A673 (cell line): ENCODE measurements at places on chromosomes 2 and 18.
A peak's percentile ranks its signal among the peaks of the same experiment; 100 is the strongest.

DNA sequence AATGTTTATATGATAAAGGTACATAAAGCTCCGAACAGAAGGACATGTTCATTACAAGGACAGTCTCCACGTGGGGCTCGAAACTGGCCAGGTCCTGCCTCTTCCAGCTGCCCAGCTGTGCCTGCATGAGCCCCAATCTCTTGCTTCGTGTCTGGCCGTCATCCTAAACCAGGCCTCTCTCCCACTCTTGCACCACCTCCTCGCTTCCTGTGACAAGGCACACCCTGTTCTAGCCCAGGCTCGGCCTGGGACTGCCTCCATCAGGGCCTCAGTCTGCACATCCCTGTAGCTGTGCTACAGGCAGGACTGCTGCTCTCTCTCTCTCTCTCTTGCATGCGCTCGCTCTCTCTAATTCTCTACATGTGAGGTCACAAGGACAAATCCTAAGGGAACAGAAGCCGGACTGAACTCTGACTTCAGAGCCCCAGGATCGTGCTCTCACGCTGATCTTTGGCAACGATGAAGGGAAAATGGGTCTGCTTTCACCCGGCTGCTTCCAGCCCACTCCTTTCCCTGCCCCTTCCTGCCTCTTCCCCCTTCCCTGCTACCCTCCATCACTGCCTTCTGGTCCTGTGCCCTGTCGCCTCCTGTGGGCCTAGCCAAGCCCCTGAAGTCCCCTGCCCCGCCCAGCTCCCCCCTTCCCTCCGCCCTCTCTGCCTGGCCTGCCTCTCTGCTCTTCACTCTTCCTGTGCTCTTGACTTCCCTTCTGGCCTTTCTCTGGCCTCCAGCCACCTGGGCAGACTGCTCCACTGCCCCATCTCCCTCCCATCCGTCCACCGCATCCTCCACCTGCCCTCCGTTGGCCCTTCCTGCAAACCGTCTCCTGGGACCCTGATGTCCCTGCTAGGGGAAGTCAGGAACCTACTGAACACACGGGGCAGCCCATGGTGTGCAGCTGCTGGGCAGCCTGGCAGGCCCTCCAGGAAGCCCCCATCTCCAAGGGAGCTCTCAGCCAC is 7.8 kb upstream of the GPR55 start:
- no peaks in the 10 kb centered on the region for H3K4me1 ChIP-seq
- H3K36me3 ChIP-seq, result no peaks in the 10 kb centered on the region
- H3K27ac ChIP-seq, result no peak overlapping the region
- no peak for DNase-seq
- no peak overlapping the region for H3K4me3 ChIP-seq

- H3K4me3 ChIP-seq, result no peak overlapping the region
- no peaks in the 10 kb centered on the region for H3K36me3 ChIP-seq
- no peaks in the 10 kb centered on the region for H3K27me3 ChIP-seq
- no peak for DNase-seq
- no peaks in the 10 kb centered on the region for H3K4me1 ChIP-seq
These were observed 97.0 kb upstream of the SMAD2 start for GRCh38 chr18:48027401-48027963.

DNA sequence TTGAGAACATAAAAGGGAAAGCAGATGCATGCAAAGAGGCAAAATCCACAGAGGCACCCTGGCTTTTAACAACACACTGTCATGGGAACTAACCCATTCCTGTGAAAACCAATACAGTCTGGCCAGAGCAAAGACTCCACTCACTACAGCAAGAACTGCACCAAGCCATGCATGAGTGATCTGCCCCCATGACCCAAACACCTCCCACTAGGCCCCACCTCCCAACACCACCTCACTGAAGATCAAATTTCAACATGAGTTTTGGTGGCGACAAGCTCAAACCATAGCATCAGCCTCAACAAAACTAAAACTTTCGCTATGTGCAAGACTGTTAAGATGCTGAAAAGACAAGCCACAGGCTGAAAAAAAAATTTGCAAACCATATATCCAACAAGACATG is 162.8 kb downstream of the SMAD2 start:
- H3K27ac ChIP-seq, result no peak overlapping the region
- DNase-seq, result no peak
- H3K4me3 ChIP-seq, result no peak overlapping the region
- H3K27me3 ChIP-seq, result no peaks in the 10 kb centered on the region

GRCh38 chr2:145728511-145728910 is 1208.6 kb upstream of the ZEB2 start:
- H3K36me3 ChIP-seq, result no peaks in the 10 kb centered on the region
- H3K4me1 ChIP-seq, result no peaks in the 10 kb centered on the region
- DNase-seq, result no peak
- H3K4me3 ChIP-seq, result no peak overlapping the region
- H3K27ac ChIP-seq, result no peak overlapping the region

DNA sequence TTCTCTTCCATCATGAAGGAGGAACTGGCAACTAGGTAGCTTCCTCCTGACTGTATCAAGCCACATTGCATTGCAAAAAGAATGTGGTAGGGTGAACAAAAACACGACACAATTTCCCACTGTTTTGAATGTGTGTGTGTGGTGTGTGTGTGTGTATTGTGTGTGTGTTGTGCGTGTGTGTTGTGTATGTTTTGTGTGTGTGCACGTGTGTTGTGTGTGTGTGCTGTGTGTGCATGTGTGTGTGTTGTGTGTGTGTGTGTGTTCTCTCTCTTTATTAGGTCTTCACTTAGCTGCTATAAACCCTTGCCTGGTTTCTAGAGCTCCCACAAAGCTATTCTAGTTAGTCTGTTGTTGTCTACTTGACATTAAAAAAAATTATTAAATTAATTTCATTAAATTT is 550.0 kb upstream of the GYPC start:
- H3K27ac ChIP-seq, result no peak overlapping the region
- no peaks in the 10 kb centered on the region for H3K27me3 ChIP-seq
- no peak overlapping the region for H3K4me3 ChIP-seq
- DNase-seq, result no peak
- H3K4me1 ChIP-seq, result no peaks in the 10 kb centered on the region
- no peaks in the 10 kb centered on the region for H3K36me3 ChIP-seq

GRCh38 chr2:53353135-53354114 is 414.2 kb upstream of the CHAC2 start:
- DNase-seq, result no peak
- H3K27ac ChIP-seq, result no peak overlapping the region
- H3K4me3 ChIP-seq, result no peak overlapping the region
- no peaks in the 10 kb centered on the region for H3K36me3 ChIP-seq
- H3K27me3 ChIP-seq, result no peaks in the 10 kb centered on the region

- H3K27ac ChIP-seq, result no peak overlapping the region
- no peaks in the 10 kb centered on the region for H3K27me3 ChIP-seq
- no peak for DNase-seq
- H3K4me3 ChIP-seq, result peak overlapping the region; percentile 53
- no peaks in the 10 kb centered on the region for H3K36me3 ChIP-seq
These were observed 583.4 kb downstream of the ZEB2 start for GRCh38 chr2:143936538-143936847.

GRCh38 chr2:241925821-241926441 is 56.4 kb downstream of the RTP5 start:
- no peaks in the 10 kb centered on the region for H3K4me1 ChIP-seq
- no peaks in the 10 kb centered on the region for H3K36me3 ChIP-seq
- no peaks in the 10 kb centered on the region for H3K27me3 ChIP-seq
- no peak overlapping the region for H3K4me3 ChIP-seq

DNA sequence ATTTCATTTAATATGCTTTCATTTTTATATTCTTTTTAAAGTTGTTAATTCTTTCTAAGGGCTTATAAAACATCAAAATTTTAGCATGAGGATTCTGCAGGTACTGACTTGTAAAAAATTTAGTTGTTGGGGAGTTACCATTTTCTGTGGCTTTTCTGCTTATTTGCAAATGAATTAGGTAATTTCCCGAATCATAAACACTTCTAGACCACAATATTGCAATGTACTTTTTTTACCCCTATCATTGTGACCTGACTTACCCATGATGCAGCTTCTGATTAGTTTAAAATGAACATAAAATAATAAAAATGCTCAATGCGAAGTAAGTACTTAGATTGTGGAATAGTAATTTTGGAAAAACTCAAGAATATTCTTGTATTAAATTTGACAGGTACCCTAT is 11.4 kb downstream of the ARL6IP6 start:
- H3K4me3 ChIP-seq, result no peak overlapping the region
- no peak for DNase-seq
- H3K27me3 ChIP-seq, result no peaks in the 10 kb centered on the region
- H3K4me1 ChIP-seq, result no peaks in the 10 kb centered on the region

GRCh38 chr18:61261870-61262269 is 71.4 kb upstream of the CDH20 start:
- no peaks in the 10 kb centered on the region for H3K36me3 ChIP-seq
- H3K4me3 ChIP-seq, result no peak overlapping the region
- peaks cover 14% of the 10 kb centered on the region for H3K27me3 ChIP-seq
- no peaks in the 10 kb centered on the region for H3K4me1 ChIP-seq

- peaks cover 11% of the 10 kb centered on the region for H3K4me1 ChIP-seq
- H3K4me3 ChIP-seq, result no peak overlapping the region
- no peak overlapping the region for H3K27ac ChIP-seq
- peak; percentile 28 for DNase-seq
- H3K36me3 ChIP-seq, result no peaks in the 10 kb centered on the region
These were observed 213.0 kb downstream of the SP3 start for GRCh38 chr2:173752152-173752551.

GRCh38 chr2:126449677-126450076 is 206.3 kb upstream of the GYPC start:
- H3K27ac ChIP-seq, result no peak overlapping the region
- peaks cover 8% of the 10 kb centered on the region for H3K27me3 ChIP-seq
- no peak for DNase-seq
- H3K4me3 ChIP-seq, result no peak overlapping the region

GRCh38 chr18:57210107-57210715 is 63.3 kb downstream of the BOD1L2 start:
- no peak overlapping the region for H3K27ac ChIP-seq
- no peak overlapping the region for H3K4me3 ChIP-seq
- peaks cover 6% of the 10 kb centered on the region for H3K4me1 ChIP-seq
- peak; percentile 74 for DNase-seq
- H3K27me3 ChIP-seq, result peaks cover 5% of the 10 kb centered on the region
- H3K36me3 ChIP-seq, result no peaks in the 10 kb centered on the region

- no peak for DNase-seq
- no peaks in the 10 kb centered on the region for H3K36me3 ChIP-seq
- no peaks in the 10 kb centered on the region for H3K27me3 ChIP-seq
- H3K27ac ChIP-seq, result no peak overlapping the region
These were observed 145.0 kb downstream of the SRBD1 start for GRCh38 chr2:45466053-45466452.

DNA sequence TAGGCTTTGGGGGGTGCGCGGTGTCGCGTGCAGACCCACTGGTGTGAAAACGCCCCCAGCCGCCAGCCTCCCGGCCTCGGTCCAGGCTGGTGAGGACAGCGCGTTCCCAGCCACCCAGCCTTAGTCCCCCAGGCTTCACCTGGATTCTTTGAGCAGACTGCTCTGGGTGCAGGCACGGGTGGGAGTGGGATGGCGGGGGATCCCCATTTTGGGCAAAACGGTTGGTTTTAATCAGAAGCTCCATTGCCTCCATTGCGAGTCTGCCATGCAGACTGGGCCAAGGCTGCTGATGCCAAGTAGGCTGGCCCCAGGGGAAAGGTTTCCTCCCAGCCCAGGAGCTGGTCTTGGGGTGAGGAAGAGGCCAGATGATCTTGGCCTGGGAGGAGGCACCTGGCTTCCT is 445 bp downstream of the MLPH start:
- H3K4me1 ChIP-seq, result no peaks in the 10 kb centered on the region
- no peaks in the 10 kb centered on the region for H3K36me3 ChIP-seq
- no peak overlapping the region for H3K4me3 ChIP-seq
- no peak for DNase-seq
- H3K27me3 ChIP-seq, result peaks cover 58% of the 10 kb centered on the region
- H3K27ac ChIP-seq, result no peak overlapping the region

- H3K36me3 ChIP-seq, result no peaks in the 10 kb centered on the region
- H3K27ac ChIP-seq, result no peak overlapping the region
- no peak for DNase-seq
- H3K4me1 ChIP-seq, result peaks cover 9% of the 10 kb centered on the region
These were observed 337.9 kb upstream of the SLC39A10 start for GRCh38 chr2:195319112-195319460.

DNA sequence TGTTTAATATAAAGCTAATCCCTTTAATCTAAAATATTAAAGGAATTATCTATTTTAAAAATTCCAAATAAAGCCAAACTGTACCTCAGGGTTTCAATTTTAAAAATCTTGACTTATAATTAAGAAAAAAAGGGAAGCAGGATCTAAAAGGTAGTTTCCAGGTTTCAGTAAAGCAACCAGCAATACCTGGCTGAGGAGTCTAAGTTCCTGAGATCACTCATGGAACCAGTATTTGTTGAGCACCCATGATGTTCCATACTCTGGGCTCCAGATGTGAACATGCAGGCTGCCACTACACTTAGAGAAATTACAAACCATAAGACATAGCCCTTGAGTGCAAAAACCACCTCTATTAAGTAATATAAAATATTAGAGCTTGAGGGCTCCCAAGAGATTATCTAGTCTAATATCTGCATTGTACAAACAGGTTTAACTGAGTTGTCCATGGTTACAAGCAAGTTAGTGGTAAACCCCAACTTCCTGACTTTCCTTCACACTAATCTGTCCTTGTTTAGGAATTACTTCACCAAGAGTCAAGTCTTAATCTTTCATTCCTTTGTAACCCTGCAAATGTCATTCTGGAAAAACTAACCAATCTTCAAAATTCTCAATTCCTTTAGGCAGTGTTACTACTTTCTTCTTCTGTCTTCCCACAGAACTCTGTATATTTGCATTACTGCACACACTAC is 49.2 kb downstream of the CLASP1 start:
- DNase-seq, result no peak
- H3K27me3 ChIP-seq, result no peaks in the 10 kb centered on the region
- H3K4me3 ChIP-seq, result no peak overlapping the region
- no peak overlapping the region for H3K27ac ChIP-seq
- peaks cover 19% of the 10 kb centered on the region for H3K4me1 ChIP-seq
- no peaks in the 10 kb centered on the region for H3K36me3 ChIP-seq

DNA sequence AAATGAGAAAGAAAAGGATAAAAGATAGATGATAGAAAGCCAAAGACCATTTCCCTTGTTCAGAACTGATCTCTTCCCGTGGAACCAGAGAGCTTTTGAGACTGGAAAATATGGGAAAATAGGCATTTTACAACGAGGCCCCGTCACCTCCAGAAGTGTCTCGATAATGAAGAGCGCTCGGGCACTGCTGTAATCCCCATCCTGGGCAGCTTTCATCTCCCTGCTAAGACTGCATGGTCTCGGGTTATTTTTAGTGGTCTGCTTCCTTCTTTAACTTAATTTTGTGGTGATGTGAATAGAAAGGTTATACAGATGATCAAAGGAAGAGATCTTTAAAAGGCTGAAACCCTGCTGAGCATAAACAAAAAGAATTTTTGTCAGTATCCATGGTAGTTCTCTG is 176.6 kb downstream of the METTL4 start:
- DNase-seq, result no peak
- no peak overlapping the region for H3K27ac ChIP-seq
- no peaks in the 10 kb centered on the region for H3K4me1 ChIP-seq
- H3K27me3 ChIP-seq, result peaks cover 29% of the 10 kb centered on the region
- no peak overlapping the region for H3K4me3 ChIP-seq

- no peak for DNase-seq
- no peaks in the 10 kb centered on the region for H3K36me3 ChIP-seq
These were observed 3.0 kb downstream of the ADCY3 start for GRCh38 chr2:24917086-24917485.

GRCh38 chr18:46458472-46458871 is 198.5 kb downstream of the LOXHD1 start:
- no peaks in the 10 kb centered on the region for H3K4me1 ChIP-seq
- no peak overlapping the region for H3K4me3 ChIP-seq
- no peak for DNase-seq
- H3K36me3 ChIP-seq, result no peaks in the 10 kb centered on the region
- H3K27ac ChIP-seq, result no peak overlapping the region

GRCh38 chr2:47072018-47072691 is 83.0 kb downstream of the STPG4 start:
- no peak overlapping the region for H3K27ac ChIP-seq
- H3K36me3 ChIP-seq, result no peaks in the 10 kb centered on the region
- no peaks in the 10 kb centered on the region for H3K27me3 ChIP-seq
- no peak overlapping the region for H3K4me3 ChIP-seq
- DNase-seq, result no peak
